ENCODE measurements at places on chromosomes 2 and 18.

- no peak for DNase-seq
Observed at GRCh38 chr2:3311601-3312000, 66.0 kb downstream of the EIPR1 start.

DNA sequence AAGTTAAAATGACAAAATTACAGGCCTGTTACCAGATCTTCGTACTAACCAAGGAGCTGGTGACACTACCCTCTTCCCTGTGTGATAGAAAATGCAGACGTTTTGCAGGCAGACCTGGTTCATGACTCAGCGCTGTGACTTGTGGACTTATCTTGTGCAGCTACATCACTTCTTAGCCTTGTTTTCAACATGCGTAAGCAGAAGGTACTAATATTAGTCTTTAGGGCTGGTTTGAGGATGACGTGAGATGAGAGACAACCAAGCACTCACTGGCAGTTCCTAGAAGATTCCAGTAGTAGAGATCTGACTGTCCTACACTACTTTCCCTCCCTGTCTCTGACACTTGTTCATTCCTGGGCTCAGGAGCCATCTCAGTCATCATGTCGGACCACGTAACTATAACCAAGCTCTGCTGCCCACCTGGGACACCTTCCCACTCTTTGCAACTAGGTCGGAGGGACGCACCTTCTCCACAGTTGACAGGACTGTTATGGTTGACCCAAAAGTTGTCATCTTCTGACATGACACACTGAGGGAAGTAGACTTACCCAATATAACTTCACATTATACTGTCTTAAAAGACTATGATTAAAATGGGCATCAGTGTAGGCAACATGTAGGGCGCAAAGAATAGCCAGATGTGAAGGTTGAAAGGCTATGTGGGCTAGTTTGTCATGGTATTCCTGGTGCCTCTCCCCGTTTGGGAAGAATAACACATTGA lies 64.8 kb downstream of the TNFRSF11A start:
- DNase-seq: no peak

- no peak for DNase-seq
Observed at GRCh38 chr2:241574911-241575623, 16.5 kb downstream of the BOK start.

DNA sequence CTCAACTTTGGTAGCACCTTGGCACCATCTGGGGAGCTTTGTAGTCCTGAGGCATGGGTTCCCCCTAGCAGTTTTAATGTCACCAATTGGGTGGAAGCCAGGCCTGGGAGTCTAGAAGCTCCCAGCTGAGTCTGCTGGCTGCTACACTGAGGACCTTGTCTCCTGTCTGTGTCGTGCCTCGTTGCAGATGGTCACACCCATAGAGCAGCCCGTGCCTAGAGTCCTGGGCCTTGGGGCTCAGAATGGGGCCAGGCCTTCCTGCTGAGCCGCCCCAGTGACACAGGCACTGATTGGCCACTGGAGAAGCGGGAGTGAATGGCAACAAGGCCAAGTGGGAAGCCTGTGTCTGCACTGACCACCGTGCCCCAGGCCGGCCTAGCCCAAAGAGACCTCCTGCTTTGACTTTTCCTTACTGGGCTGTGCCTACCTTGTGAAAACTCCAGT lies 113.2 kb downstream of the SH3RF3 start:
- no peak for DNase-seq

- no peak for DNase-seq
Observed at GRCh38 chr2:231601356-231602229, 8.9 kb downstream of the TEX44 start.

- no peak for DNase-seq
Observed at GRCh38 chr18:23311351-23312121, 141.6 kb upstream of the RIOK3 start.

DNA sequence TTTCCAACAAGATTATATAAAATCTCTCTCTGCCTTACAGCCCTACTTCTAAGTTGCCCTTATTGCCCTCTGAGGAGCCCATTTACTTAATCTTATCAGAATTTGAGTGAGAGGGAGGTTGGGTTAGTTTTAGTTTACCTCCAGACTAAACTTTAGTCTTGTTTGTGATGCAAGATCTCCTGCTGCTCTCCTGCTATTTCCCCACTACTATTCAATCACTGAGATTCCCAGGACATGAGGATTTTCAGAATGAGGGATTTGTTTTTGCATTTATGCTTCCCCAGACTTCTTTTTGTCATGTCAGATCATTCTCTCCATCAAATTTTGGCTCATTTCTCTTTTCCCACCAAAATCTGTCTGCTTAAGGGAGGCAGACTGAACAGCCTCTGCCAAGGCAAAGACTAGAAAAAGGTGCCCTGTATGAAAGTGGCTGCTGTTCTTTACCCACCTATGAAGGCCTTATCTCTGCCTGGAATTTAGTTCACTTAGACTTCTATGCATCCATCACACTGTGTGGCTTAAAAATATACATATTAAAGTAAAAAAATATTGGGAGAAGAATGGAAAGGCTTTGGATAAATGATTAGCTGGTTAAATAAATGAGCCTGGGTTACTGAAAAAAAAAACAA lies 401.3 kb downstream of the PID1 start:
- DNase-seq: no peak

GRCh38 chr2:66066032-66066431 lies 368.9 kb upstream of the MEIS1 start:
- no peak for DNase-seq

- DNase-seq: no peak
Observed at GRCh38 chr2:235518322-235519090, 24.7 kb downstream of the AGAP1 start.

GRCh38 chr2:132783883-132784282 lies 113.9 kb upstream of the LYPD1 start:
- no peak for DNase-seq

GRCh38 chr2:28635191-28635611 lies 116.4 kb upstream of the PPP1CB start:
- no peak for DNase-seq

DNA sequence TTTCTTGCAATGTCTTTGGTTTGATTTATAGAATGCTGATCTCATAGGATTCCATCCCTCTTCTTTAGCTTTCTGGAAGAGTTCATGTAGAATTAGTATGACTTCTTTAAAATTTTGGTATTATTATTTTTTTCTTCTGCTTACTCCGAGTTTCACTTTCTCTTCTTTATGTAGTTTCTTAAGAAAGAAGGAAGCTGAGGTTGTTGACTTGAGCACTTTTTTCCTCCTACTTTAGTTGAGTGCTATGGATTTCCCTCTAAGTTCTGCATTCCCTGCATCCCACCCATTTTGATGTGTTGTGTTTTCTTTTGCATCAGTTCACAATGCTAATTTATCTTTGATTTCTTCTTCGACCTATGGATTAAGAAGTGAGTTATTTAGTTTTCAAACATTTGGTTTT lies 78.9 kb upstream of the SPRED2 start:
- DNase-seq: no peak

DNA sequence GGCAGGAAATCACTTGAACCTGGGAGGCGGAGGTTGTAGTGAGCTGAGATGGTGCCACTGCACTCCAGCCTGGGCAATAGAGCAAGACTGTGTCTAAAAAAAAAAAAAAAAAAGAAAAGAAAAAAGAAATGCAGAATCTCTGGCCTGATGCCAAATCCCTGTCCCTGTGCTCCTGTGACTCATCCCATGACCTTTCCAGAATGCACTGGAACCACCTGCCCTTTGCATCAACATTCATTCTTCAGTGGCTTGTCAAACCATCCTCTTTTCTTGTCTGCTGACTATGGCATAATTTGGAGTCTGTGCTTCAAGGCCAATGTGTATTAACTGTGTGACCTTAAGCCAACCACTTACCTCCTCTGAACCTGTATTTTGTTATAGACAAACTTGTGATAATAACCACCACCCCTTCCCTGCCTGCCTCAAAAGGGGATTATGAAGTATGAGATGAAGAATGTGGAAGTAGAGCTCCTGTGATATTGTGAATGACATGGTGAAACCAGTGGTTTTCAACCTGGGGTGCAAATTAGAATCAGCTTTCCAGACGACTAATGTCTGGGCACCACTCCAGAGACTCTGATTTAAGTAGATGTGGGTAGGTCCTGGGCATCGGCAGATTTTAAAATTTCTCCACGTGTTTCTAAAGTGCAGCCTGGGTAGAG lies 189.3 kb downstream of the CLIP4 start:
- DNase-seq: no peak

- DNase-seq: no peak
Observed at GRCh38 chr2:229244975-229245374, 26.1 kb downstream of the PID1 start.

- no peak for DNase-seq
Observed at GRCh38 chr2:71130905-71131244, 441 bp downstream of the MPHOSPH10 start.

DNA sequence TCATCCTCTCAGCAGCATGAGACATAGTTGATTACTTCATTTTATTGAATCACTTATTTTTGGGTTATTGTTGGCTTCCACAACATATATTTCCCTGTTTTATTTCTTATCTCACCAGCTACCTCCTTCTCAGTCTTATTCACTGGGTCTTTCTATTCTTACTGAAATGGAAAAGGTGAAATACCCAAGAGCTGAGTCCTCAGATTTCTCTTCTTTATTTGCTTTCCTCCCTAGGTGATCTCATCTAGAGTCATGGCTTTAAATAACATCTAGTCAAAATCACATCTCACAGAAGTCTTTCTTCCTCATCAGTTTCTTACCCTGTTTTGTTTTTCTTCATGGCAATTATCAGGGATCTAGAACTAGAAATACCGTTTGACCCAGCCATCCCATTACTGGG lies 105.0 kb upstream of the RBBP8 start:
- DNase-seq: no peak

Measured in CMK (cell line).